ENCODE measurements at places on chromosomes 7 and 10. TPM values are rescaled to one million over a fixed set of nuclear protein-coding genes. Genes with fewer than 3 reads are reported as not detected.

The SHTN1 gene
- total RNA-seq, result 13.1 TPM

The EBLN1 gene
- total RNA-seq, result not detected

The LLCFC1 gene
- total RNA-seq, result not detected

The ST8SIA6 gene
- 0.79 TPM for total RNA-seq

The KLF14 gene
- 0.89 TPM for total RNA-seq

The CNTNAP2 gene
- total RNA-seq, result 1.9 TPM

The ARMH3 gene
- 16.6 TPM for total RNA-seq

The KIF5B gene
- total RNA-seq, result 89.4 TPM

The MEIG1 gene
- not detected for total RNA-seq

The TMEM176B gene
- total RNA-seq, result 24.6 TPM

The C10orf67 gene
- 0.30 TPM for total RNA-seq

The INA gene
- 0.99 TPM for total RNA-seq

The ZP3 gene
- 0.79 TPM for total RNA-seq

Measured in skin of body (tissue), 3 donors.